ENCODE measurements at places on chromosomes 5 and 9. TPM values are rescaled to one million over a fixed set of nuclear protein-coding genes. Genes with fewer than 3 reads are reported as not detected.

CNTLN gene
- 1.3 TPM for polyA plus RNA-seq

MIGA2 gene
- polyA plus RNA-seq, result 36.2 TPM

SHLD3 gene
- 1.9 TPM for polyA plus RNA-seq

GARIN3 gene
- polyA plus RNA-seq, result not detected

POLR3G gene
- polyA plus RNA-seq, result 1.9 TPM

ZNF354B gene
- polyA plus RNA-seq, result 5.8 TPM

PCDHB14 gene
- polyA plus RNA-seq, result 0.67 TPM

CNTFR gene
- polyA plus RNA-seq, result 0.54 TPM

SLC4A9 gene
- polyA plus RNA-seq, result 0.14 TPM

PCDHGB7 gene
- 1.4 TPM for polyA plus RNA-seq

PCAT7 gene
- polyA plus RNA-seq, result 0.01 TPM

ADGRD2 gene
- not detected for polyA plus RNA-seq

CTNND2 gene
- polyA plus RNA-seq, result 0.09 TPM

TXNDC8 gene
- not detected for polyA plus RNA-seq

FOXD4L5 gene
- 0.06 TPM for polyA plus RNA-seq

KIAA1958 gene
- 0.81 TPM for polyA plus RNA-seq

IL13 gene
- polyA plus RNA-seq, result not detected

KLHL9 gene
- 5.0 TPM for polyA plus RNA-seq

MRPL41 gene
- 53.0 TPM for polyA plus RNA-seq

GLE1 gene
- polyA plus RNA-seq, result 9.5 TPM

DOK3 gene
- polyA plus RNA-seq, result 5.1 TPM

F2RL1 gene
- polyA plus RNA-seq, result 2.7 TPM

IL5 gene
- polyA plus RNA-seq, result not detected

CD274 gene
- polyA plus RNA-seq, result 0.62 TPM

ZNF462 gene
- polyA plus RNA-seq, result 3.9 TPM

FAM151B gene
- polyA plus RNA-seq, result 0.67 TPM

C5orf52 gene
- not detected for polyA plus RNA-seq

ORM1 gene
- not detected for polyA plus RNA-seq

PDLIM4 gene
- polyA plus RNA-seq, result 33.3 TPM

PCDHA12 gene
- polyA plus RNA-seq, result 0.01 TPM

PRKAA1 gene
- polyA plus RNA-seq, result 13.6 TPM

KIAA0825 gene
- 0.29 TPM for polyA plus RNA-seq

ANXA1 gene
- 11,813 TPM for polyA plus RNA-seq

COL27A1 gene
- 7.2 TPM for polyA plus RNA-seq

PCDHGB1 gene
- polyA plus RNA-seq, result 0.19 TPM

CRB2 gene
- polyA plus RNA-seq, result 0.01 TPM

SUSD1 gene
- 1.2 TPM for polyA plus RNA-seq

BTNL9 gene
- polyA plus RNA-seq, result 4.8 TPM

CNTNAP3B gene
- polyA plus RNA-seq, result 8.8 TPM

IFNB1 gene
- not detected for polyA plus RNA-seq

RGS7BP gene
- polyA plus RNA-seq, result 0.12 TPM

RNF180 gene
- 0.63 TPM for polyA plus RNA-seq

LPAR1 gene
- polyA plus RNA-seq, result 5.0 TPM

STK32A gene
- 0.09 TPM for polyA plus RNA-seq

DBH gene
- polyA plus RNA-seq, result 0.01 TPM

RGS14 gene
- 49.7 TPM for polyA plus RNA-seq

VCAN gene
- polyA plus RNA-seq, result 0.35 TPM

CANX gene
- 87.5 TPM for polyA plus RNA-seq

OBP2B gene
- not detected for polyA plus RNA-seq

CSNK1A1 gene
- polyA plus RNA-seq, result 91.8 TPM

ADAMTSL1 gene
- polyA plus RNA-seq, result 1.8 TPM

GADD45G gene
- polyA plus RNA-seq, result 13.5 TPM

IFNA21 gene
- not detected for polyA plus RNA-seq

RNF208 gene
- polyA plus RNA-seq, result 13.3 TPM

PCDHA1 gene
- 0.02 TPM for polyA plus RNA-seq

PDE6A gene
- 1.0 TPM for polyA plus RNA-seq

PCDHGA10 gene
- polyA plus RNA-seq, result 1.2 TPM

PRRT1B gene
- not detected for polyA plus RNA-seq
